CD8-positive, alpha-beta memory T cell (primary cell): ENCODE measurements at places on chromosomes 5 and 9.

- H3K27me3 ChIP-seq = no peaks in the 10 kb centered on the region
- H3K4me3 ChIP-seq = no peak overlapping the region
- DNase-seq = no peak
- no peaks in the 10 kb centered on the region for H3K36me3 ChIP-seq
- H3K27ac ChIP-seq = no peak overlapping the region
- no peaks in the 10 kb centered on the region for H3K4me1 ChIP-seq
Measured at GRCh38 chr9:123528501-123528900, 172.5 kb downstream of the CRB2 start.

DNA sequence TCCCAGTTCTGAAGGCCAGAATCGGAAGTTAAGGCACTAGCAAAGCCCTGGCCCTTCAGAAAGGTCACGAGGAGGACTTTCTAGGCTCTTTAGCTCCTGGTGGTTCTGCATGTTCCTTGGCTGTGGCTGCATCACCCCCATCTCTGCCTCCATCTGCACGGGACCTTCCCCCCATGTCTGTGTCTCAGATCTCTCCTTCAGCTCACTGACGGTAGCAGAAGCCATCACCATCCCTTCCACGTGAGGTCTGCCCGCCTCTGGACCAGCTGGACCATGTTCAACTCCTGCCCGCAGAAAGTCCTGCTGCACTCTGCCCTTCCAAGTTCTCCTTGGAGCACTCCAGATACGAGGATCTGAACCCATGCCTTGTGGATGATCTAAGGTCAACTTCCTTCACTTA lies 242.9 kb upstream of the IRX1 start:
- no peaks in the 10 kb centered on the region for H3K27me3 ChIP-seq
- H3K27ac ChIP-seq = no peak overlapping the region
- no peak for DNase-seq
- no peaks in the 10 kb centered on the region for H3K4me1 ChIP-seq
- no peak overlapping the region for H3K4me3 ChIP-seq

DNA sequence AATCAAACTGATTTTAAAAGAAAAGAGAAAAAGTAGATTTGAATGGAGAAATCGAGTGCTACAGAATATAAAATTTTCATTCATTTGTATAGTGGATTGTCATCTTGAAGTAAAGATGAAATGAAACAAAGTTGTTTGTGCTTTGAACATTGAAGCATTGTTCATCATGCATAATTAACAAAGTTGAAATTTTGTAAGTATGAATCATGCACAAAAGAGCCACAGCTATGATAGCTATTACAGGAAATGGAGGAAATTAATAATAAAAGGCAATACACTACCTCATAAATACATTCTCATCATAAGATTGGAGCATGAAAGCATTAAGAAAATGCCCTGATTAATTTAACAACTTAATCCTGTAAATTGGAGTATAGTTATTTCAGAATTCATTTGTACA lies 153.4 kb upstream of the TLX3 start:
- H3K27me3 ChIP-seq = no peaks in the 10 kb centered on the region
- no peaks in the 10 kb centered on the region for H3K36me3 ChIP-seq
- H3K27ac ChIP-seq = no peak overlapping the region

GRCh38 chr9:7137571-7137970 lies 379.8 kb downstream of the KDM4C start:
- DNase-seq = no peak
- H3K4me1 ChIP-seq = no peaks in the 10 kb centered on the region
- H3K27ac ChIP-seq = no peak overlapping the region

DNA sequence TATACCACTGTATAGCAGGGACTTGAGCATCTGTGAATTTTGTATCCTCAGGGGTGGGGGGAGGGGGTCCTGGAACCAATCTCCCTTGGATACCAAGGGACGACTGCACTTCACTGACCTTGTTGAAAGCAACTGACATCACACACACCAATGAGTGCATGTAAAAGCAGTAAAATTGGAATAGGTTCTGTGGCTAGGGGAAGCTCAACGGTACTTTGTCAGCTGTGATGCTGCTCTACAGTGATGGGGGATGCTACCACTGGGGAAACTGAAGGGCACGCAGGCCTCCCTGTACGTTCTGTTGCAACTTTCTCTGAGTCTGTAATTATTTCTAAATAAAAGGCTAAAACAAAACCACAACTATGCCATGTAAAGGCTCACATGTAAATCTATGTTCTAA lies 47.0 kb upstream of the RETREG1 start:
- no peaks in the 10 kb centered on the region for H3K4me1 ChIP-seq
- DNase-seq = no peak
- no peaks in the 10 kb centered on the region for H3K27me3 ChIP-seq
- H3K36me3 ChIP-seq = no peaks in the 10 kb centered on the region

DNA sequence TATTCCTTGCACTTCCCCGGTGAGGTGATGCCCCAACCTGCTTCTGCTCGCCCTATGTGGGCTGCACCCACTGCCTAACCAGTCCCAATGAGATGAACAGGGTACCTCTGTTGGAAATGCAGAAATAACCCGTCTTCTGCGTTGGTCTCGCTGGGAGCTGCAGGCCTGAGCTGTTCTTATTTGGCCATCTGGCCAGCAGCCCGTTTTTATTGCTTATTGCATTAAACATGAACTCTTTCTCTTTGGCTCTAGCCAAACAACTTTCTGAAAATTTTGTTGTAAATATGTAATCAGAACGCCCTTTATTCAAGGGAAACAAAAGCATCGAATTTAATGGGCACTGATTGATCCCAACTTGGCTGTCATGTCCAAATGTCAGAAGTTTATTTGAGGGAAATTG lies 124.7 kb upstream of the FTMT start:
- no peak for DNase-seq
- H3K27ac ChIP-seq = no peak overlapping the region
- no peaks in the 10 kb centered on the region for H3K27me3 ChIP-seq
- H3K36me3 ChIP-seq = no peaks in the 10 kb centered on the region
